ENCODE measurements at places on chromosomes 5 and 9. TPM values are rescaled to one million over a fixed set of nuclear protein-coding genes. Genes with fewer than 3 reads are reported as not detected.

The PLPP7 gene
- 0.83 TPM for total RNA-seq

DNA sequence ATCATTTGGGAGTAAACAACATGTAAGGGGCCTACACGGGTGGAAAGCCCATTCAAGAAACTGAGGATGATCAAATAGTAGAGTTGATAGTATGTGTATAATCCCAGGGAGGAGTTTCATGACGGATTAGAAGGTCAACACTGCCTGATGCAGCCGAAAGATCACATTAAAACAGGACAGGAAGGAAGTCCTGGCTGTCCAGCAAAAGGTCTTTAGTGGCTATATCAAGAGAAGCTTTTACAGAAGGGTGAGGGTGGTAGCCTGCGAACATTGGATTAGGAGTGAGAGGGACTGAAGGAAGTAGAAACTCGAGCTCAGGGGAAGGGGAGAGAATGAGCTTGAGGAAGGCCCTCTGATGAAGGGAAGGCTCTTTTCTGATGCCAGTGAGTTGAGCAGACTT is 36.0 kb downstream of the DOCK8 start:
- no peaks in the 10 kb centered on the region for H3K27me3 ChIP-seq
- H3K4me1 ChIP-seq, result no peaks in the 10 kb centered on the region
- H3K27ac ChIP-seq, result no peak overlapping the region
- H3K4me3 ChIP-seq, result no peak overlapping the region
- H3K36me3 ChIP-seq, result no peaks in the 10 kb centered on the region

DNA sequence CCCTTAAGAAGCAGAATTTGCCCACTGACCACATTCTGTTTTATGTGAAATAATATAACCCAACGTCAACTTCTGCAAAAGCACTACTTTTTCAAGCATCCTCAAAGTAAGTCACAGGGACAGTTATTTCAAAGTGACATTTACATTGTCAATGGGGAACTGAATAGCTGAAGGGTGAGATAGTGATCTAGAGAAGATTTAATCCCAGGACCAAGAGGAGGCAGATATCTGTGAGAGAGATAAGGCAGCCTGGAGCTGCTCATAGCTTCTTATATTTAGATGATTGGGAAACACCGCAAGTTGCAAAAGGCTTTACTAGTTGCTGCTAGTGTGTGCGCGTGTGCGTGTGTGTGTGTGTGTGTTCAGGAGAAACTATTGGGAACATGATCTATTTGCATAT is 210.4 kb upstream of the RFX3 start:
- no peak for DNase-seq
- H3K27me3 ChIP-seq, result peaks cover 2% of the 10 kb centered on the region
- H3K36me3 ChIP-seq, result no peaks in the 10 kb centered on the region
- no peaks in the 10 kb centered on the region for H3K4me1 ChIP-seq

The IRX1 gene
- not detected for total RNA-seq

The CLTA gene
- total RNA-seq, result 317 TPM

DNA sequence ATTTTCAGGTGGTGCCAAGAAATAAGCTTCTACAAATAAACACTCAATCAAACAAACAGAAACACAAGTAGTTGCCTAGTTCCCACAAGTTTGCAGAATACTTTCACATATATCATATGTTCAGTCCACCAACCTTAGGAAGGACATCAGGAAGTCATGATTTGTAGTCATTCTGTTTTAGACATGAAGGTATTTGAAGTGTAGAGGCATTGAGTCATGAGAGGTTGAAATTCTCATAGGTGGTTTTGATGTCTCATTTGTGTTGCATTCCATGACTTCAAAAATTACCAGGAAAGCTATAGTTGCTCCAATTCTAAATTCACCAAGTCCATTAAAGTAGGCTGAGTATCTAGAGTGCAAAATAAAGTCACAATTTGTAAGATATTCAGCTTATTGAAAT is 159.0 kb downstream of the KCTD16 start:
- H3K27ac ChIP-seq, result no peak overlapping the region
- no peak overlapping the region for H3K4me3 ChIP-seq
- no peaks in the 10 kb centered on the region for H3K4me1 ChIP-seq
- no peak for DNase-seq
- H3K36me3 ChIP-seq, result no peaks in the 10 kb centered on the region
- H3K27me3 ChIP-seq, result no peaks in the 10 kb centered on the region

GRCh38 chr5:78717674-78718584 is 69.4 kb upstream of the LHFPL2 start:
- peaks cover 9% of the 10 kb centered on the region for H3K4me1 ChIP-seq
- H3K4me3 ChIP-seq, result no peak overlapping the region
- H3K36me3 ChIP-seq, result no peaks in the 10 kb centered on the region

The PCDHB16 gene
- total RNA-seq, result 0.12 TPM

Measured in endothelial cell of umbilical vein (primary cell).